ENCODE measurements at places on chromosomes 16 and 17.

GRCh38 chr16:77063676-77064016 is 127.3 kb upstream of the MON1B start:
- no peak for DNase-seq

- DNase-seq = no peak
Measured at GRCh38 chr16:4218202-4218601, 23.7 kb downstream of the SRL start.

DNA sequence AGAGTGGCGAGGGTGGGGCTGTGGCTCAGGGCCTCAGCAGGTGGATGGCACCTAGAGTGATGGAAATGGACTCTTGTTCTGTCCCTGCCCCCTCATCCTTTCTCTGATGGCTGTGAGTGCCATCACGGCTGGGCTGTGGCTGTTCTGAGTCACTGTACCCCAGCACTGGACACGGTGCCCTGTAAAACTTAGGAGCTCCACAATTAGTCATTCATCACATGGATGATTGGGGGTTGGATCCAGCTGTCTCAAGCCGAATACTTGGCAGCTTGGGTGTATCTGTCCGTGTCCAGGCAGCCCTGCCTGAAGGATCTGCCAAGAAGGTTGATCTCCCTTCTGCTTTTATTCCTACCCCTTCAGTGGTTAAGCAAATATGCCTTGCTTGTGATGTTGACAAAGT is 295.5 kb upstream of the EEF2KMT start:
- no peak for DNase-seq

GRCh38 chr16:80938004-80938878 is 68.4 kb downstream of the CMC2 start:
- DNase-seq = no peak

DNA sequence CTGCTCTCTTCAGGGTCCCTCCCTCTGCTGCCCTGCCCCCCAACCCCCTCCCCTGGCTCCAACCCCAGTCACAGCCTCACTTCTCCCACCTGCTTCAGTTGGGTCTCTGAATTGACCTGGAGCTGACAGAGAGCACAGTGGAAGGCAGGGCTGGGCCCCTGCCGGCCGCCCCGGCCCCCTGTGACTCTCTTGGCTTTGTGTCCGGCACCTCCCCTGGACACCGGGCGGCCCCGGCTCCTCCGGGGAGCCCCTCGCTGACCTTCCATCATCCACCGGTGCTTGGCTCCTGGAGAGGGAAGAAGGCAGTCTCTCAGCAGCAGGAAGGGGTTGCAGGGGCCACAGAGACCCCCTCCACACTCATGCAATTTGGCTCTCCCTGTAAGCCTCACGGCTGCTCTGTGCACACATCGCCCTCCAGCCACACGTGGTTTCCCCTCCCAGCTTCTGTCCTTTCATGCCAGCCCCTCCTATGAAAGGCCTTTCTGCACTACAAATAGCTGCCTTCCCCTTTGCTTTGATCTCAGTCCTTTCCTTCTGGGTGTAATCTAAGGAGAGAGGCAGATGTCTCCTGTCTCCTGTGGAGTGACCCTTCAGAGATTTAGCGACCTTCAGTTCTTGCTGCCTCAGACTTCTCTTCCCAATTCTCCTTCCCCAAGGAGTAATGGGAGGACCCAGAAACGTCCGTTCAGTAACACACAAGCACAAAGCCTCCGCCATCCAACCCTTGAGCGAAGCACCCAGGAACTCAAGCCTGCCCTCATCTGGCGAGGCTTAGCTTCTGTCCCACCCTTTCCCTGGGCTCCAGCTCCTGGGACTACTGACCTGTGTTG is 8.3 kb downstream of the NKIRAS2 start:
- no peak for DNase-seq

- no peak for DNase-seq
Measured at GRCh38 chr17:73452009-73452408, 140.2 kb upstream of the CDC42EP4 start.

GRCh38 chr17:31068291-31068690 is 26.5 kb upstream of the NF1 start:
- peak; percentile 72 for DNase-seq

DNA sequence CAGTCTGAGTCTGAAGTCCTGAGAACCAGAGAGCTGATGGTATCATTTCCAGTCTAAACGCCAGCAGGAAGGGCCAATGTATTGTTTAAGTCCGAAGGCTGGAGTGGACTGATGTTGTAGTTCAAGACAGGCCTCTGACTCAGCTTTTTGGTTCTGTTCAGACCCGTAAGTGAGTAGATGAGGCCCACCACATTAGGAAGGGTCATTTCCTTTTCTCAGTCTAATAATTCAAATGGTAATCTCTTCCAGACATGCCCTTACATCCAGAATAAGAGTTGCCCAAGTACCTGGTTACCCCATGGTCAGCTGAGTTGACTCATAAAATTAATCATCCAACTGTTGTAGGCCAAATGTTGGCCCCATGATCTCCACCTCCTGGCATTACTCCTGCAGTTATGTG is 442.6 kb upstream of the HSBP1 start:
- DNase-seq = no peak

GRCh38 chr16:14460726-14461125 is 169.3 kb downstream of the PARN start:
- no peak for DNase-seq

DNA sequence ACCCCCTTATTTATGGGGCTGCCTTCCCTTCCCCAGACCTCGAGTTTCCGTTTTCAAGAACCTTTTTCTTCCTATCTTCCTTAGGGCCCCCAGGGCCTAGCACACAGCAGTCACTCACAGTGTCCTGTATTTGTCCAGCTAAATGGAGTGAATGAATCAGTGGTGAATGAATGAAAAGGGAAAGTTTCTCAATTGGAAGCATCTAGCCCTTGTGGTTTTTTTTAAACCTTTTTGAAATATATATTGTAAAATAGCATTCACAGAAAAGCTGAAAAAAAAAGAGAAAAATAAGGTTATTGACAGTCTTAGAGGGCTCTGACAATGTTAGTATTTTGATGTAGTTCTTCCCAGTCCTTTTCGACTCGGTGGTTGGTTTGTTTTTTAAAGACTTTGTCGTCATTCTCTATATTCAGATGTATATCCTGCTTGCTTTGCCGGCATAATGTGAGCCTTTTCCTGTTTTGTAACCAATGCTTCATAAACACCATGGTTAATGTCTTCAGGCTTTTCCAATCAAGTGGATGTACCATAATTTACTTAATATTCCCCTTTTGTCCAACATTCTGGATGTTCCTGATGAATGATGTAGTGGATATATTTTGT is 45.3 kb downstream of the RAI1 start:
- no peak for DNase-seq

- DNase-seq = no peak
Measured at GRCh38 chr17:74484066-74484465, 17.6 kb downstream of the CD300A start.

DNA sequence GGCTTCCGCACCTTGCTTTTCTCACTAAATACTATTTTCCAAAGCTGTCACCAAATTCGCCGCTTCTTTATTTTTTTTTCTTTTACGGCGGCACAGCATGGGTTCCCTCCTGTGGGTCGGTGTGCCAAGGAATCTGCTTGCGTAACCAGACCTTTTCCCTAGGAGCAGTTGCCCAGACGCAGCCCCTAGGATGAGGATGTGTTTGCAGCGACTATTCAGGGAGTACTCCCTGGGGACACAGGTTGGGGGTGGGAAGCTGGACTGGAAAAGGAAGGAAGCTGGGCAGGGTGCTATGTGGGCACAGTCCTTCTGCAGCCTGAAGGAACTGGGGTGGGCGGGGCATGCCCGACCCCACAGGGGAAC is 49.0 kb upstream of the ZCCHC14 start:
- DNase-seq = no peak

- DNase-seq = no peak
Measured at GRCh38 chr17:77266213-77266612, 125.4 kb downstream of the SEC14L1 start.

GRCh38 chr16:87344165-87344930 is 27.2 kb upstream of the C16orf95 start:
- DNase-seq = no peak

GRCh38 chr16:48999508-48999907 is 282.1 kb downstream of the CBLN1 start:
- DNase-seq = no peak

GRCh38 chr16:28623172-28623711 is 13.4 kb upstream of the SULT1A1 start:
- peak; percentile 84 for DNase-seq

- peak; percentile 59 for DNase-seq
Measured at GRCh38 chr16:89314357-89314756, 96.9 kb downstream of the ZNF778 start.

- no peak for DNase-seq
Measured at GRCh38 chr17:16046966-16047365, 47.3 kb downstream of the TTC19 start.

GRCh38 chr16:80084163-80084562 is 456.6 kb upstream of the DYNLRB2 start:
- DNase-seq = no peak

GRCh38 chr17:5772720-5773119 is 188.4 kb upstream of the NLRP1 start:
- DNase-seq = no peak

Data from activated T-cell treated with anti-CD3 and anti-CD28 coated beads, Interleukin-2, amount 50 U/mL, for 48 hours (primary cell).